ENCODE measurements at places on chromosomes 13 and 19.

GRCh38 chr19:11685676-11686650 is 52.8 kb downstream of the ZNF823 start:
- no peak for DNase-seq

- no peak for DNase-seq
Measured at GRCh38 chr19:48513289-48514122, 1.9 kb upstream of the LMTK3 start.

DNA sequence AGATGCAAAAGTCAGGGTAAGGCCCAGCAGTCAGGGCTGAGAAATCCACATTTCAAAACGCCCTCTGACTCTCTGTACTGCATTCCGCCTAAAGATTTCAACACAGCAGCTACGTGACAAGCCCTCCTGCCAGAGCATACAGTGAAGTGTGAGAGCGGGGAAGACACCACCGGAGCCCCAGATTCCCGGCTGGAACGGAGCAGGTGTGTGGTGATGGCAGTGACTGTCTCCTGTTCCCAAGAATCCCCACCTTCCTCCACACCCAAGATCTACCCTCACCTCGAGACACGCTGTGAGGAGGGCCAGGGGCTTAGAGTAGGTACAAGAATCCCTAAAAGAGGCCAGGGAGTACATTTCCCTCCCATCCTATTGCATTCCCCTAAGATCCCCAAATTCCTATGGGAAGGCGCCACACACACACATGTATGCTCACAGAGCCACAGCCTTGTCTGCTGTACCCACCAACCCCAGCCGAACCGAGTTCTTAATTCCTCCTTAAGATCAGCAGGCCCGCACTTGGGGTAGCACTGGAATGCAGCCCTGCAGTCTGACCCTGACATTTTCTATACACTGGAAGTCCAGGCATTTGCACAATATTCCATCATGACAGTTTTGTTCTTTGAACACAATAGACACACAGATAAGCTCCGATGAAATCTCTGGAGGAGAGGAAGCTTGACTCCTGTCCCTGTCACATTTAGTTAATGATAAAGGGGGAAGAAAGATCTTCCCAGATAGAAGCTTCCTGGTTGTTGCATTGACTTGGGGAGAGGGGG is 102.9 kb downstream of the FOXO1 start:
- no peak for DNase-seq

GRCh38 chr13:52931131-52931530 is 82.7 kb upstream of the PCDH8 start:
- DNase-seq = no peak

- no peak for DNase-seq
Measured at GRCh38 chr19:16373532-16373931, 48.9 kb downstream of the KLF2 start.

DNA sequence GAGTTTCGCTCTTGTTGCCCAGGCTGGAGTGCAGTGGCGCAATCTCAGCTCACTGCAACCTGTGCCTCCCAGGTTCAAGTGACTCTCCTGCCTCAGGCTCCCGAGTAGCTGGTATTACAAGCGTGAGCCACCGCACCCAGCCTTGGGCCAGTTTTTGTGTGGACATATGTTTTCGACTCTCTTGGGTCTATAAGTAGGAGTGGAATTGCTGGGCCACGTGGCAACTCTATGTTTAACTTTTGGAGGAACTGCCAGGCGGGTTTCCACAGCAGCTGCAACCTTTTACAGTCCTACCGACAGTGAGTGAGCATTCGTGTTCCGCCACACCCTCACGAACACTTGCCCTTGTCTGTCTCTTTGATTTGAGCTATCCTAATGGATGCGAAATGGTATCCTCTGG is 44.9 kb downstream of the BICRA start:
- no peak for DNase-seq

- no peak for DNase-seq
Measured at GRCh38 chr13:59279576-59279975, 884.2 kb downstream of the DIAPH3 start.

- no peak for DNase-seq
Measured at GRCh38 chr13:31276421-31276820, 76.6 kb downstream of the B3GLCT start.

DNA sequence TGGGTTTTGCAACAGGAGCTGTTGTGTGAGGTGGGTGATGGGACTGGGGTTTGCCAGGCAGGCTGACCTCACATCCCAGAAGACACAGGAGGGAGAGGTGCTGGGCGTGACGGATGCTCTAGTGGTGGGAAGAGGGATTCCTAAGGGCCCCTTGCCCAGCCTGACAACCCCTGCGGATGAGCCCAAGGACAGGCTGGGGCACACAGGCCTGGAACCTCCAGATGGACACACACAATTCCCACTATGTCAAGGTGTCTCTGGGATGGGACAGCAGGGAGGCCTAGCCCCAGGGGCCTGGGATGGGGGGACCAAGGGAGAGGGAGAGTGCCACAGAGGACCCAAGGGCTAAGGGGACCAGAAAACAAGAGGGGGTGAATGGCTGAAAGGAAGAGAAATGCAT is 191.5 kb downstream of the ZNF536 start:
- no peak for DNase-seq

GRCh38 chr13:47472516-47472915 is 528.6 kb downstream of the SUCLA2 start:
- DNase-seq = no peak

- DNase-seq = no peak
Measured at GRCh38 chr13:84479656-84480055, 597.4 kb upstream of the SLITRK1 start.

DNA sequence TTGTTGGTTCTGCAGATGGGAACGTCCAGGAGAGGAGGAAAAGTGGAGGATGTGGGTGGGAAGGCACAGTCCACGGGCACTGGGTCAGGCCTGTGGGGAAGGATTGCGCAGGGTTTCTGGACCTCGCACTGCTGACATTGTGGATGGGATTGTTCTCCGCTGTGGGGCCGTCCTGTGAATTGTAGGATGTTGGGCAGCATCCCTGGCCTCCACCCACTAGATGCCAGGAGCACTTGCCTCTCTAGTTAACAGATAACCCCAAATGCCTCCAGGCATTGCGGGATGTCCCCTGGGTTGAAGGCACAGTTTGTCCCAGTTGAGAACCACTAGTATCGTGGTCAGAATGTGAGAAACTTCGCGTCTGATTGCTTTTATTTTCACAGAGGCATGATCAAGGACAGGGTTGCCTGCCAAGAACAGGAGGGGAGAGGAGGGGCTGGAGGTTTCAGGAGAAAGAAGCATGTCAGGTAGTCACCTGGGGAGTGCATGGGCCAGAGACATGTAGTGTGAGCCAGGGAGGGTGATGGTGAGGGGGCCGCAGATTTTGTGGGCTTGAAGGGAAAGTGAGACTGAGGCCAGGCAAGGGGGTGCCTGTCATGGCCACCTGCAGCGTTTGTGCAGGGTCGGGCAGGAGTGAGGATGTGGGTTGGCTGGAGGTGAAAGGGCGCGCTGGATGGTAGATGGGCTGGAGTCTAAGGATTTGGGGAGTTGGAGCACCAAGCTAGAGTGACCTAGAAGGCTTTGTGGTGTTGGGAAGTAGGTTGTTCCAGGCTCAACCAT is 3.2 kb downstream of the ZNF628 start:
- no peak for DNase-seq

GRCh38 chr19:31255831-31256592 is 93.2 kb downstream of the TSHZ3 start:
- no peak for DNase-seq

DNA sequence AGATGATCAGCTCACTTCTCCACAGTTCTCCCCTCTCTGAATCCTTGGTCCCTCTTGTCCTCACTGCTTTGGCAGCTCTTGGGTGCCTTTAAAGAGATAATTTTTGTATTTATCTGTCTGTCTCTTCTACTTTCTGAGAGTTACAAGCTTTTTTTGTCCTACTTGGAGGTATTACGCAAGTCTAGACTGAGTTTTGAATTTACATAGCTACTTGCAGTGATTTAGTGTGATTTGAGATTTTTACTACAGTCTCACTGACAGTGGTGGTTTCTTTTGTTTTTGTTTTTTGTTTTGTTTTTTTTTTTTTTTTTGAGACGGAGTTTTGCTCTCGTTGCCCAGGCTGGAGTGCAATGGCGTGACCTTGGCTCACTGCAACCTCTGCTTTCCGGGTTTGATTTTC is 22.1 kb downstream of the URI1 start:
- DNase-seq = no peak

- DNase-seq = no peak
Measured at GRCh38 chr13:85381082-85381481, 418.1 kb downstream of the SLITRK6 start.

DNA sequence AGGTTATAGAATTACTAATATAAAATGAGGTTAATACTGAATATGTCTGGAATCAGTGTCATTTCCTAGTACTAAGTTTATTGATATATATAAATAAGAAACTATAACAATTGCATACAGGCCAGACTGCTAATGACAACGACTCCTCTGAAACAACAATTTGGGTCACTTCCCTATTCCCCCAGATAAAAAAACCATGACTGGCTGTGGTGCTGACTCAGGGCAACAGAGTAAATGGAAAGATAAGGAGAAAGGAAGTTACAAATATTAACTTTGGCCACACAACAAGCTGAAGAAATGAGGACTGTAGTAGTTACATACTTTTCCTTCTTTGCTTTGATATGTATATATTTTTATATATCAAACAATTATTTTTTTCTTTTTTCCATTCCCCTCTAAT is 263.7 kb upstream of the PCDH9 start:
- DNase-seq = no peak

Data from AG04449 (cell line).